Skin of body (tissue), 3 donors: ENCODE measurements at places on chromosomes 7 and 10. TPM values are rescaled to one million over a fixed set of nuclear protein-coding genes. Genes with fewer than 3 reads are reported as not detected.

IL6 gene
- total RNA-seq = 0.30 TPM

PRSS1 gene
- not detected for total RNA-seq

ENKUR gene
- 0.39 TPM for total RNA-seq

PPRC1 gene
- total RNA-seq = 23.3 TPM

LRRC4 gene
- total RNA-seq = 1.2 TPM

CYP3A7 gene
- 0.39 TPM for total RNA-seq

GNAI1 gene
- 77.6 TPM for total RNA-seq

ACHE gene
- total RNA-seq = 9.8 TPM

TAS2R4 gene
- total RNA-seq = 3.1 TPM

RPEL1 gene
- total RNA-seq = not detected

PRR15 gene
- 0.20 TPM for total RNA-seq

MYO1G gene
- 2.6 TPM for total RNA-seq

EPO gene
- not detected for total RNA-seq
